ENCODE measurements at places on chromosomes 2 and 18.

GRCh38 chr18:9148203-9148552, 11.6 kb downstream of the ANKRD12 start:
- no peak for DNase-seq

DNA sequence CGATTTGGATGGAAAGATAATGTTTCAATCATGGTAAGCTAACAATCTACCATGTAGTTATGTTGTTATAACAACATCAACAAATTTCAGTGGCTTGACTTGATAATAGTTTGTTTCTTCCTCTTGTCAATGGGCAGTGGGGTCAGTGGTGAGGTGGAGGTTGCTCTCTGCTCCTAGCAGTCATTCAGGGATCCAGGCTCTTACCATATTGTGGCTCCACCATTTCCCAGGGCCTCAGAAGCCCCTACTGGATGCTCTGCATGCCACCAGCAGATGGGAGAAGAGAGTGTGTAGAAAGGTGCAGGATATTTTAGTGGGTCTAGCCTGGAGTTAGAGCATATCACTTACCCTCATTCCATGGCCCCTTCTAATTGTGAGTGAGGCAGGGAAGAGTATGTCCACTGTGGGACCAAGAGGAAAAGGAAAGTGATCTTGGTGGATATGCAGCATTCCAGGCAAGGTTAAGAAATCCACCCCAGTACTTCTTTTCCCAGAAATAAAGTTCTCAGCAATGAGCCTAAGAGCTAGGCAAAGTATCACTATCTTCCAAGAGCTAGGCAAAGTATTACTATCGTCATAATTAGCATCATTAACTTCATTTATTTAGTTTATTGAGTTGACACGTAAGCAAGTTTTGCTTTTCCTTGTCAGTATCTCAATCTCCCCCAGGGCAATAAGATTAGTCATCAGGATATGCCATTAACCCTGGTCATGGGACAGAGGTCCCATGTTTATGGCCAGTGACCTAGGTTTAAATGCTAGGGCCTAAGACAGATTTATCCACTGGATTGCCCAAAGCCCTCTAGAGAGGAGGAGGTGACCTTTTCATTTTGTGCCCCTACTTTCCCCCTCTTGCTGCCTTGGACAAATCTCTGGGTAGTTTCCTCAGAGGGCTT, 4.2 kb upstream of the IWS1 start:
- no peak for DNase-seq

- no peak for DNase-seq
Observed at GRCh38 chr2:201793631-201794030, 12.7 kb upstream of the CDK15 start.

- no peak for DNase-seq
Observed at GRCh38 chr18:73549236-73549635, 598.4 kb downstream of the FBXO15 start.

DNA sequence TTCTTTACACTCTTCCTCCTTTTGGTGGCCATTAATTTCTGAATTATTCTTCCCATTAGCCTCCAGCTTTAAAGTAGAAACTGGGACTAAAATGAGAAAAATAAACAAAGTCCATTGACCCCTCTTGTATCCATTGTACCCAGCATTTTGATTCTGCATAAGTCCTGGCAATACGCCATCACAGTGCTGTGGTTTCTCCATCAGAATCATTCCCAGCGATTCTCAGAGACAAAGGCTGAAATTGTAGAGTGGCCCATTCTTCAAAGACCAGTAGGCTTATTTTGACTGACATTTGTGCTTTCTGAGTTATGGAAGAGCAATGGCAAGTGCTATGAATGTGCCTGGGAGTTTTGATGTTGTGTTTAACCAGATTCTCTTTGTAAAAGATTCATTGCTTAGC, 199.3 kb upstream of the GALNT5 start:
- DNase-seq: no peak

GRCh38 chr2:216118474-216118873, 9.3 kb downstream of the XRCC5 start:
- no peak for DNase-seq

DNA sequence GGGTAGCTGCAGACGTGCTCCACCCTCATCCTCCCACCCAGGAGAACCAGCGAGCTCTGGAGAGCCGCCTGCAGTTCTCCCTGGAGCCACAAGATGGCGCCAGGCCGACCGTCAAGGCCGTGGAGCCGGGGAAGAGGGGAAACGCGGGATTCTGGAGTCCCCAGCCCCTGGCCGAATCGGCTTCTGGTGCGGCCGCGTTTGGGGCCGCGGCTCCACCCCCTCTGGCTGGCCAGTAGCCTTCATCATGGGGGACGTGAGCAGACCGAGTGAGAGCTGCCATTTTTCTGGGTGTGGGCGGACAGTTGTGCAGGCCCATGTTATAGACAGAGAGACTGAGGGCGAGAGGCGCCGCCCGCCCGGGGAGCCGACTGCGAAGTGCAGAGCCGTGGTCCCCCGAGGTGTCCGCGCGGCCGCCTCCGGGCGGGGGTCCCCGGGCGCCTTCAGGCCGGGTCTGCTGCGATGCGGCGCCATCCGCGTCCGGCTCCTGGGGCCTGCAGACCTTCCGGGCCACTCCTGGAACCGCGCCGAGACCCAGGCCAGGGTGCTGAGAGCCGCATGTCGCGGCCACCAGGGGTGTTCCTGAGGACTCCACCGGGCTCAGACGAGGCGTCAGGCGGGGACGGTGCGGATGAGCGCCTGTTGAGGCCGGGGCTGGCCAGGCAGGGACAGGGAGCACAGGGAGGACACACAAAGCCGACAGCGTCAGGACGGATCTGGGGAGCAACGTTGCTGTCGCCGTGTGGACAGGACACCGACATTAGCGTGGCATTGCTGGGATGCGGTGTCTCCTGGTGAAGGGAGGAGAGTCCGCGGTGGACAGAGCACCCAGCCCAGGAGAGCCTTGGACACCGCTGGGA, 418.2 kb upstream of the HS6ST1 start:
- peak; percentile 72 for DNase-seq

DNA sequence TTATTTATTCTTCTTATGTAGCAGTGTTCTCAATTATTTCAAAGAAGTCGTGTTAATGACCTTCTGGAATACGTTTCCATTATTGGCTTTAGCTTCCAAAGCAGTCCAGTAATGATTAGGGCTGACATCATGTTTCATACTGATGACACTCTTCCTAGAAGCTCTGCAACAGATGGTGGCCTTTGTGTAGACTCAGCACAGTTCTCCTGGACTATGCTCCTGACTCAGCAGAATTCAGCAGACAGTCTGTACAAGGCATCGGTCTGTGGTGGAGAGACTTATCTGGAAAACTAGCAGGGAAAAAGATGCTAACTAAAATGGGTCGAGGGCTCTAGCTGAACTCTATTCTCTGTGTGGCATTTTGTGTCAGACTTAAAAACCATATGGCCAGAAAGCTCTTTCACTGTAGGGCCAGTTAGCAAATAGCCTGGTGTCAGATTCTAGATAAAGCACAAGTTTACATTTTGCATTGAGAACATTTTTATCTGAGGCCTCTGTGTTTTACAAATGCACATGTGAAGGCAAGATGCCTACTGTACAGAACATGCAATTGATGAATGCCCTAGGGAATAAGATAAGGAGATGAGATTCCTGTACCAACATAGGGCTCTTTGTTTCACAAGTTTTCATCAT, 35.1 kb downstream of the GULP1 start:
- no peak for DNase-seq

- no peak for DNase-seq
Observed at GRCh38 chr2:133660510-133660909, 92.2 kb upstream of the NCKAP5 start.

- no peak for DNase-seq
Observed at GRCh38 chr2:14903709-14904374, 271.3 kb downstream of the LRATD1 start.

DNA sequence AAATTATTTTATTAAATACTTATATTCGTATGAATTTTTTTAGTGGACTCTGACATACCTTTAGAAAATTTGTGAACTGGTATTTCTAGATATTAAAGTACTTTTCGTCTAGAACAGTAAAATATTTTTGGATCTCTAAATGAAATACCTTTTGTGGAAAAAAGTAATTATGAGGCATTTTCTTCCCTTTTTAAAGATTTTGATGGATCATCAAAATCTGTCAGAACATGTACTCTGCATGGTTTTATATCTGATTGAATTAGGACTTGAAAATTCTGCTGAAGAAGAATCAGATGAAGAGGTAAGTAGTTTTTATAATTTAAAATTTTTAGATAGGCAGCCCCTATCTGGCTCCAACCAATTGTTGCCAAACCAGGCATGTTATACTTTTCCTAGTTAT, 118.8 kb downstream of the UBR3 start:
- no peak for DNase-seq

DNA sequence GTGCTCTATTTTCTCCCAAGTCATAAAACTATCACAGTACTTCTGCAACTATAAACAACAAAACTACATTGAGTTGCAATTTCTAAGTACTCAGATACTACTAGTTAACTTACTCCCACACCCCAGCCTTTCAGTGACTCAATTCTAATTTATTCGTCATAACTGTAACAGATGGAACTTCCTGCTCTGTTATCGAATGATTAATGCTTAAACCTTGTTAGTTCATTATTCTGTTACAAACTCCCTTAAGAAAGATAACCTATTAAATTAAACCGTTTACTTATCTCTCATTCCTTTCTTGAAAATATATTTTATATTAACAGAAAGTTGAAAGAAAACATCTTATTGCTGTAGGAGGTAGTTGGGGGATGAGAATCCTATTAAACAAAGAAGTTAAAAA, 17.0 kb downstream of the TNFAIP6 start:
- DNase-seq: no peak

DNA sequence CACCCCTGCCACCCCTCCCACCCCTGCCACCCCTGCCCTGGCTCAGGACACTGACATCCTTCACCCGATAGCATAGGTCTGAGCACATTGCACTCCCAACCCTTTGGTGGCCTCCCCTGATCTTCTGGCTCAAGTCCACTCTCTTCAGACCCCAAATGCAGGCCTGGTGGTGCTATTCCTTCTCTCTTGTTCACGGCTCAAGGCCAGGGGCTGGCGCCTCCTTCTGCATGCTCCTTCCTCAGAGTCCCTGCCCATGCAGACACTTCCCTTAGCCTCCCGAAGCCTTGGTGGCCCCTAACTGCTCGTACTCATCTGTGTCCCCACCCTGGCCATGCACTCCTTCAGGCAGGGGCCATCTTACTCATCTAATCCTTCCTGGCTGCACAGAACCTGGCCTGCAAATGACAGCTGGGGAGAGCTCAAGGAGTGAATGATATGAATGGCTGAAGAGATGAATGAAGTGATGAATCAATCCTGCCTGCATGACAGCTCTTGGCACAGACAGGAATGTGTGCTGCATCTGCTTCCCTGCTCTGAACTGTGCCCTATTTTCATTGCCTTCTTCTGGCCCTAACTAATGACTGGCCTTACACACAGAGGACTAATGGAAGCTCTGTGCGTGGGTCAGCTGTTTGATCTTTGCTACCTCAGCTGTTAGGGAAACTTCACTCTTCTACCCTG, 290.8 kb downstream of the DYSF start:
- no peak for DNase-seq

DNA sequence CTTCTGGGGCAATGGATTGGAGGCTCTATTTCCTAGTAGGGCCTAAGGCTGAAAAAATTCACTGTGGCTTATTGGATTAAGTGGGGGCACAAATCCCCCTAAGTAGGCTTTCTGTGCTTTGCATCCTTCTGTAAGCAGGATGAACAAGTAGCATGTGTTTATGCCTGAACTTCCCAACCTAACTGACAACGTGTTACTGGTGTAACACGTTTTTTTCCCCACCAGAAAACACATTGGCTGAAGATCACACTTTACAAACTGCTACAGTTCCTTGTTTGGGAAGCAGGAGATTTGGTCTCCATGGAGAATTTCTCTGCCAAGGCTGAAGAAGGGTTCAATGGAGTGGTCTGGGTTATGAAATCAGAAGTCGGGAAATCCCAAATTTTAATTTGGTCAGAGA, 7.2 kb upstream of the ITGA6 start:
- DNase-seq: no peak

DNA sequence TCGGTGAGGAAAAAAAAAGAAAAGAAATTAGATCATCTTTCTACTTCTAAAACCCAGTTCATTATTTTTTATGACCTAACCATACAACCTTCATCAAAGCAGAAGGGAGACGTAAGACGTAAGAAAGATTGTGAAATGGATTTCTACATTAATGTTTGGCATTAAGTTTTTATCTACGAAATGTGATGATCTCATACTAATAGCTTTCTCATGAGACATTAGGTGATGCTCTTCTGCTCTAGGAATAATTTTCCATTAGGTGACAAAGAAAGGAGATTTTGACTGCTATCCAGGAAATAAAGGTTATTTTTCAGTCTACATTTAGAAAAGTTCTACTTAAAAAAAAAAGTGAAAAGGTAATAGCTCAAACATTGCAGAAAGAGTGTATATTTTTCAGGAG, 748.6 kb downstream of the ERBB4 start:
- no peak for DNase-seq

GRCh38 chr2:178208817-178209216, 14.5 kb downstream of the OSBPL6 start:
- no peak for DNase-seq

- DNase-seq: no peak
Observed at GRCh38 chr2:230694241-230694640, 18.4 kb upstream of the CAB39 start.

DNA sequence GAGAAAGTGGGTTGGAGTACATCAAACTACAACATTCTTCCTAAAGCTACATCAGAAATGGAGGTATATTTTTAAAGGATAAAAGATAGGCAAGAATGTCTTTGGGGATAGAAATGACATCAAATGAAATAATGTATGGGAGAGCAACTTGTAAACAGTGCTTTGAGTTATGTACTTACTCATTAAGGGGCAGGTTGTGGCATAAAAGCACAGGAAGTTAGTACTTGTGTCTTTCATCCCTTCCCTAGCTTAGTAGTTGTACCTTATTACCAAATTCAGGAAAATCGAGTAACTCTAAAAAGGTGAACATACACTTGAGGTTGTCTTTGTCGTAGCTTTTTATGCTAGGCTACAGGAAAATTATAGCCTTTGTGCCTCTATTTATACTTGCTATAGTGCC, 28.9 kb downstream of the PPP1CB start:
- DNase-seq: no peak

- no peak for DNase-seq
Observed at GRCh38 chr2:10579876-10580514, 109.8 kb downstream of the NOL10 start.

DNA sequence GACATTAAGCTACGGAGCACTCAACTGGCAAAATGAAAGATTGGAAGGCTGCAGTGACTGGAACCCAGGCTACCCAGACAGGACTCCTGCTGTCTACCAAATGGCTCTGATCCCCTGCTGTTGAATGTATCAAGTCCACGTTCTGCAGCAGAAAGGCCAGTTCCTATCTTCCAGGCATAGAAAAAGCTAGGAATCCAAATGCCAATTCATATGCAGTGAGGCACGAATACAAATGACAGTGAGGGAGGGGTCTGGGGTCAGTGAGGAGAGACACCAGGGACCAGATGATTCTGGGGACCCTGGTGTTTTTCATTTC, 5.3 kb downstream of the NRP2 start:
- no peak for DNase-seq

GRCh38 chr18:9628984-9629383, 14.6 kb upstream of the PPP4R1 start:
- no peak for DNase-seq

GRCh38 chr2:123993728-123994323, 31.3 kb upstream of the CNTNAP5 start:
- DNase-seq: no peak
